NCI-H1417 treated with DMSO at 0.1 percent for 48 hours (cell line): ENCODE measurements at places on chromosomes 1 and 21.

GRCh38 chr1:10830961-10831668 lies 34.7 kb upstream of the CASZ1 start:
- DNase-seq = no peak

- DNase-seq = no peak
These were observed 5.8 kb upstream of the LAMC2 start for GRCh38 chr1:183180218-183180617.

GRCh38 chr1:179817789-179818188 lies 59.8 kb downstream of the TOR1AIP2 start:
- DNase-seq = no peak

DNA sequence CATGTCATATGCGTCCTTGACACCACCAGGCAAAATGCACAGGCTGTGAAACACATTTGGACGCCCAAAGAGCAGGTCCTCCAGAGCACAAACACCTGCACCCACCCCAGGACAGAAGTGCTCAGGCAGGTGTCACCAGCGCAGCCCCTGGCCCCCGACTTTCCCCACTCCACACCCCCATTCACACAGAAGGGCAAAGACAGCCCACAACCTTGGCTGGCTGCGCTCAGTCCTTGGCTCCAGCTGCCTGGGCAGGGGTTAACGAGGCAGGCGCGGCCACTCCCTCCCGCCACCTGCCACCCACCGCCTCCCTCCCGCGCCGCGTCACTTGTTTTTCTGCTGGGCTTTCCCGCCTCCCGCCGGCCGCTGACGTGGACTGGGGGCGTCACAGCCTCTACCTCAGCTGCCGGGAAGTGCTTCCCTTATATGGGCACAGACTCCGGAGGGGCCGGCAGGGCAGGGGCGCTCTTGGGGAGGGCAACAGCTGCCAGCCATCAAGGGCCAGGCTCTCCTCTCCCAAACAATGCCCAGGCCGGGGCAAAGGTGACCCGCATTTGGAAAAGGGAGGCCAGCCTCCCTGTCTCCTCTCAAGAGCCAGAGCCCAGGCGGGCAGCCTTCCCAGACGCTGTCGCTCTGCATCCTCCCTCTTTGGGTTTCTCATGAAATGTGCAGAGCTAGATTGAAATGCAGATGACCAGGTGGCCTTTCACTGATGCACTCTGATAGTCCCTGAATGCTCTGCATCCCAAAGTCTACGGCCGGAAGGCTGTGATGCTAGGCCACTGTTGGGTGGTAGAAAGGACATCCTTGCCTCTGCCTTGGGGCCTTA lies 14.8 kb upstream of the BTG2 start:
- peak; percentile 70 for DNase-seq

GRCh38 chr21:37424396-37424795 lies 57.8 kb downstream of the DYRK1A start:
- DNase-seq = no peak

DNA sequence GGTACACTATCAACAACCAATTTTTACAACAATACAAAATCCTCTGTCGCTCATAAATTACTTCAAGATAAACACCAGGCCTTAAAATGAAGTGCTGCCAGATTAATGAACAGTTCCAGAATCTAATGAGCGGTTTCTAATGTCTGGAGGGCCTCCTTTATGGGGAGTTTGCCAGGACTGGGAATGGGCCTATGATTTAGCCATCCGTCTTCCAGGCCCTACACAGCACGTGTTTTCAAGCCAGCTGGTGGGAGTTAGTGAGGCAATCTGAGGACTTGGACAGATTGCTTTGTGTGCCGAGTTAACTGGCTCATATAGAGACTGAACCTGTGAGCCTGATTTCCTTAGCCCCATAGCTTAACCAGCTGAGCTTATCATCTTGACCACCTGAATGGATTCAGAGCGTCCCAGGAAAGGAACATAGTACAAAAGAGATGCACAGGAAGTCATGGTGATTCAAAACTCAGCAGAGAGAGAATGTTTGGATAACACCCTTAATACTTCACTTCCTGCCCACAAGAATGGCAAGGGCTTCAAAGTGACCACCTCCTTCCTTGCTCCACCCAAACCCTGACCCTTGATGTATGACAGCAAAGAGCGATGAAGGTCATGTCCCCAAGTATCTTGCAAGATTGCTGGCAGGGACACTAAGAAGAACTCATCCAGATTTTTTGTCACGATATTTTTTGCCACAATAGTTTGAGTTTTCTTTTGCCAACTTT lies 143.5 kb downstream of the SLC30A10 start:
- DNase-seq = peak; percentile 91

- no peak for DNase-seq
These were observed 92.6 kb downstream of the ADGRL4 start for GRCh38 chr1:78913950-78914349.
